Activated CD8-positive, alpha-beta T cell treated with anti-CD3 and anti-CD28 coated beads, Interleukin-2, amount 10 ng/mL, durations not matched to agents 7 days and 5 days (primary cell): ENCODE measurements at places on chromosomes 7 and 10. TPM values are rescaled to one million over a fixed set of nuclear protein-coding genes. Genes with fewer than 3 reads are reported as not detected.

Gene NAT16
- not detected for total RNA-seq

Gene PI4K2A
- 9.5 TPM for total RNA-seq

Gene LBX1
- total RNA-seq: not detected

Gene PHKG1
- total RNA-seq: 2.0 TPM

Gene SH3PXD2A
- total RNA-seq: 8.5 TPM

Gene CYP3A4
- not detected for total RNA-seq

Gene CYP2E1
- total RNA-seq: 0.13 TPM
